ENCODE measurements at places on chromosomes 1 and 21.
A peak's percentile ranks its signal among the peaks of the same experiment; 100 is the strongest.

- DNase-seq: no peak
Measured at GRCh38 chr21:16597753-16598152, 868.0 kb downstream of the USP25 start.

DNA sequence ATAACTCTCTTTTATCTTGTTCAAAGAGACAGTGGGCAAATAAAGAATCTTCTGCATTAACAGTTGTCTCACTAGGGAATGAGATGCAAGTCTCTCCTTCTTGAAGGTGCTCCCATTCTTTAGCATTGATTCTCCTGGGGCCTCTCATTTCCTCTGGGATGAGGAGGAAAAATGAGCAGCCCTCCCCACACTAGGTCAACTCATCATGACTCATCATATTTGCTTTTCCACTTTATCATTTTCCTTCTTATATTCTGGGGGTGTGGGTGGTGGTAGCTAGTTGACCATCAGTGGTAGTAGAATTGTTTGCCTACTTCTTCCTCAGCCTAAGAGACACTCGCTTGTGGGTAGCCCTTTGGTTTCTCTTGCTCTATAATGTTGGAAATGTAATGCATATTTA is 182.0 kb upstream of the C1orf87 start:
- no peak for DNase-seq

- DNase-seq: peak; percentile 74
Measured at GRCh38 chr21:28770867-28771661, 221.6 kb downstream of the LTN1 start.

GRCh38 chr1:230186003-230186863 is 119.2 kb downstream of the GALNT2 start:
- peak; percentile 46 for DNase-seq

DNA sequence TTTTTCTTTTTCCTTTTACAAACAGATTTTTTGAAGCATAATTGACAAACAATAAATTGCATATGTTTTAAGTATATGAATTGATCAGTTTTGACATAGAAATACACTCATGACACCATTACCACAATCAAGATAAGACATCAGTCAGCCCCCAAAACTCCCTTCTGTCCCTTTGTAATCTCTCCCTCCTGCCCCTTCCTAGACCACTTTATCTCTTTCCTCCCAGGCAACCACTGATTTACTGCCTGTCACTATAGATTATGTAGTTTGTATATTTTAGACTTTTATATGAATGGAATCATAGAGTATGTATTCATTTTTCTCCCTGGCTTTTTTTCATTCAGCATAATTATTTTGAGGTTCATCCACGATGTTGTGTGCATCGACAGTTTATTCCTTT is 6.9 kb upstream of the SYT14 start:
- DNase-seq: no peak

DNA sequence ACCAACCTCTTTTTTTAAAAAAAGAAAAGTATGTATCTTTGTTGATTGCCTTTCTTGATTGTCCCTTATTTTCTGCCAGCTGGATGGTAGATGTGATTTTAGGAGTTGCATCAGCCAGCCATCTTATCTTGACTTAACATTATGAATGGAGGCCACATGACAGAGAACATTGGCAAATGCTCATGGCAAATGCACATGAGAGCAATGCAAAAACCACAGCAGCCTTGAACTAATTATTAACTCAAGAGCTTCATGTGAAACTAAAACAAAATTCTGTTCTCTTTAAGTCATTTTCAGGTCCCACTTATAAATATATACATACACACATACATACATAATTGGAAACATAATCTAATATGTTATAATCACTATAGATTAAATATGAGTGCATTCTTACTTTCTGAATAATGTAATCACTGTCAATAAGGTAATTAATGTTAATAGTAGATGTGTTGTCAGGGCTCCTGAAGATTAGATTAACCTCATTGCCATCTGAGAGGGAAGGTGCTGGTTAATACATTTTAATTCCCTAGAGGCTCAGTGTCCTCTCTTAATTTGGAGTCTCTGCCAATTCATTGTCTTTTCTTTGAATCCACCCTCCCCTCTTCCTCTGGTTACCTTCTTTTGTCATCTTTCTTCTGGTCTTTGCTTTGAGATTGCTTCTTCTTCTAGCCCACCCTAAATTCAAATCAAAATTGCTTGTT is 962.2 kb downstream of the ADGRL2 start:
- DNase-seq: no peak

DNA sequence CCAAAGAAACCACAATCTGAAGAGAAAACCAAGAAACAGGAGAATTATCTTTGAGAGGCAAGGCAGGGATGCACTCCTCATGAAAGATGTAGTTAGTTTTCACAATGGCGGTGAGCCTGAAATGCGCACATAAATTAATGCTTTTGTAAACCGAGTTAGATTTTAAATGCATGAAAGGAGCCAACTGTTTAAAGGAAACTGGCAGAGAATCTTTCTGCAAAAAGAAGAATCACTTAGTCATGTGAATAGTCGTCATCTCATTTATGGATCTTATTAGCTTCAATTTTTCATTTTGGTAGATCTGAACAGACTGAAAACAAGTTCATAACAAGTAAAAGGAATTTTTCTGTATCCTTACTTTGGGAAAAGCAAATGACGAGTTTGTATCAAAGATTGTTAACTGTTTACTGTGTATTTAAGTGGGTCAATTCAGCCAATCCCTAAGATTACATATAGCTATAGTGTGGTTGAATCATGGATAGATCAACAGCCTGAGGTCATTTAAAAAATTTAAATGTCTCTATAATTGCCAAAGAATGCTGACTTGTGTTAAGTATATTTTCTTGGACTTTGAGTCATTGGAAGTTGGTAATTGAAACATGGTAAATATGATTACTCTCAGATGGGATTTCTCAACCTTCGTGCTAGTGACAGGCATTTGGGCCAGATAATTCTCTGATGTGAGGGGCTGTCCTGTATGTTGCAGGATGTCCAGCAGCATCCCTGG is 226.6 kb upstream of the KAZN start:
- DNase-seq: no peak

DNA sequence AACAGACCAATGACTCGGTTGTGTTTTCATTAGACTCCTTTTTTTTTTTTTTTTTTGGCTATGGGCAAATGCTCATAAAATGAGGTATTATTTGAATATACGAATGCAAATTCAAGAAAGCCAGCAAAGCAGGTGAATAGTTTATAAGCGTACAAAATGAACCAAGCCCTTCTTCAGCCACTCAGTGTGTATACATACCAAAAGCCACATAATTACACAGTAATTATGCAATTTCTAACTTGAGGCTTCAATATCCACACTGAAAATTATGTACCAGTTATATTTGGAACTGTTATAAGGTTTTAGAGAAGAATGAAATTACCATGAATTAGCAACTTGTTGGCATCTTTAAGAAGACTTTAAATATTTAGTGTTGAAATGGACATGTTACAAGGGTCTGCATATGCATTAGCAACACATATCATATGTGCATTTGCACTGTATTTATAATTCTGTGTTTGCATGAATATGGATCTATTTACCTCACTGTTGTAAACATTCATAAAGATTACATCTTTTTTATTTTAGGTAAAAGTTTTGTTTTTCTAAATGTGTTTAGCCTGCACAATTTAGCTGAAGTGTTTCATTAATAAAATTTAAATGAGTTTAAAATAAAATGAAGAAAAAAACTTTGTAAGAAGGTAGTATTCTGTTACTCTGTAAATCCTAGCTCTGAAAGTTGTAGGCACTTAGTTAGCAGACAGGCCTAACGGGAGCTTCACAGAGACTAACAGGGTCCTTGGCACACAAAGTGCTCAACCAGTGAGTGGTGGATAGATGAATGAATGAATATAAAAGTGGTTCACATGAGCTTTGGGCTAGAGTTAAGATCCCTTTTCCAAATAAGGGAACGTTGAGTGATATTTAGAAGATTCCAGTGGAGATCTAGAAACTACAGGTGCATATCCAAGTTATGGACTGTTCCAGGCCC is 241.0 kb upstream of the NFIA start:
- DNase-seq: no peak

DNA sequence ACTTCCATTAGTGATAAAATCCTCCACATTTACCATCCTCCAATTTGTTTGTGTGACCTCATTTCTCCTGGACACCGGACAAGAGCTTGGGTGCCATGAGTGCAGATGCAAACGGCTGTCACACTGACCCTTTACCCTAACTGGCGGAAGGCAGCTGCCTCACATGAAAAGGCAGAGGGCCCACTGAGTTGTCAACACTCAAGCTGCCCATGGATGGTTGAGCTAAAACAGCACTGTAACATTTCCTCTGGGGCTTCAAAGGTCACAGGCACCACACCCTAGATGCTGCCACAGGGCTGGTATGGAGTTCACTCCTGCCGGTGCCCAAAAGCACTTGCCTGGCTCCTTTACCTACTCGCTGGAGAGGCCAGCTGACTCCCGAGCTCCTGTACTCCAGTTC is 653.4 kb downstream of the KCNT2 start:
- no peak for DNase-seq

GRCh38 chr1:173149887-173150286 is 57.2 kb downstream of the TNFSF4 start:
- DNase-seq: no peak

- no peak for DNase-seq
Measured at GRCh38 chr1:3162322-3162882, 93.4 kb downstream of the PRDM16 start.

DNA sequence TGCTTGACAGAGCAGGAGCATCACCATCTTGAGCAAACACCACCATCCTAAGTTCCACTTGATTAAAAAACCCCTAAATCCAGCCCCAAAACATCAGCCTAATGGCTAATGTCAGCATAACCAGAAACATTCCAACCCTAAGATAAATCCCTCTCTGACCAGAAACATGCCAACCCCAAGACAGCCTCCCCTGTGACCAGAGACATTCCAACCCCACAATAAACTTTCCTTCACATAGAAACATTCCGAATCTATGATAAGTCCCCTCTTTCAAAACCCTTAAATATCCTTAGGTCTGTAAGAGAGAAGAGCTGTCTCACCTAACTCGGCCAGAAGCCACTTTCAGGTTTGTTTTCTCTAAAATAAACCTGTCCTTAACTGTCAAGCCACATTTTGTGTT is 17.4 kb upstream of the SLC2A5 start:
- no peak for DNase-seq

GRCh38 chr1:10649517-10650201 is 146.8 kb downstream of the CASZ1 start:
- DNase-seq: no peak

DNA sequence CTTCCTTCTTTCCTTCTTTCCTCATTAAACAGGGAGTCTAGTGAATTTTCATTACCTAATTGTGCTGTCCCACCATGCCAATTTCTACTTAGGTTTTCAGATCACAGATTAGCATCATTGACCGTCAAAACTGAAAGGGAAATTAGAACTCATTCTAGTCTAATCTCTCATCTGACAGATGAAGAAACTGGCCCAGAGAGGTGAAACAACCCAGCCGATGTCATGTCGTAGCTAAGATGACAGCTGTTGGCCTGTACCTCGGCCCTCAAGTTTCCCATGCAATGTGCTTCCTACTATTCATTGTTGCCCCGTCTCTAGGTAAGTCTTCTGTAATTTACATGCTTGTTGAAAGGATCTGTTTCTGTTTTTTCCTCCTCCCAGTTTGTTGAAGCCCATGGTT is 128.2 kb upstream of the KIAA0040 start:
- DNase-seq: no peak

- DNase-seq: no peak
Measured at GRCh38 chr1:157696966-157697628, 3.5 kb downstream of the FCRL3 start.

DNA sequence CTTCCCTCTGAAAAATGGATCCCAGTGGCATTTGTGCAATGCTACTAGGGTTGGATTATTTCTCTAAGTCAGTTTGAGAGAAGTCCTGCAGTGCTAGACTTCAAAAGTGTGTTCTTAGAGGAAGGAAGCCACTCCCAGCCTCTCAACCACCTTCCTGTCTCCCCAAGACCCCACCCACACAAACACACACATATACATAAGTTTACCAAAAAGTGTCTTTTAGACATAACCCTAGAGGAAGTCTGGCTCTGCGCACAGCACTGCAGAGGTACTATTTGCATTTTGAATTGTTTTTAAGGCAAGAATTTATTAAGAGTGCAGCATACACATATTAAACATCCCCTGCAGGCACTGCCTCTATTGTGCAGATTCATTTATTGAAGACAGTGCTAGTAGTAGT is 127.3 kb downstream of the HHIPL2 start:
- no peak for DNase-seq

DNA sequence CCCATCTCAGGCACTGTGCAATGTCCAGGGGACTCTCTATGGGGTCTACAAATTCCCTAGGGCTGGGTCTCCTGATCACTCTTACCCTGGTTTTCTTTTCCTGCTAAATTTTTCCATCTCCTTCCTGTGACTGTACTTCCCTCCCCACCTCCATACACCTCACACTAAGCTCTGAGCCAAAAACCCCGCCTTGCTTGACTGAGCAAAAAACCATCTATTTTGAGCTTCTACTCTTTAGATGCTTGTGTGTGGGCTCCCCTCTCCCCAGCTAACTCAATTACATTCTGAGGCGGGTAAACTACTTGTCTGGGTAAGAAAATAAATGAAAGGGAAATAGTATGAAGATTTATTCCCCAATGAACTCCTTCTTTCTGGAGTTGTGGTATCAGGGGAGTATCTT is 187.9 kb downstream of the PTPRU start:
- DNase-seq: no peak

DNA sequence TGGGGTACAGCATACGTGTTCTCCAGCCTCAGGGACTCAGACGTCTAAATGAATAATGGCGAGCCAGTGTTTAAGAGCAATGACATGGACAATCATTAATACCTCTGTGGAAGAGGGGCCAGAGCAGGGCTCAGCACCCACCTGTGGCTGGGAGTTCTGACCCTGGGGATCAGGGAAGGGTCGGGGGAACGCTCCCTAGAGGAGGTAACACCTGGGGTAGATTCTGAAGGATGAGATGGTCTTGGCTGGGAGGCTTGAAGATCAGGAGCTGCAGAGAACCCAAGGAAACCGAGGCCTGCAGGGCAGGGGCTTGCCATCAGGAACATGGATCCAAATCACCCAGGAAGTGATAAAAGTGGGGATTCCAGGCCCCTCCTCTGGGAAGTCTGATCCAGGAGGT is 138.2 kb upstream of the RUNX3 start:
- no peak for DNase-seq

GRCh38 chr1:77276941-77277340 is 4.9 kb upstream of the AK5 start:
- DNase-seq: no peak

DNA sequence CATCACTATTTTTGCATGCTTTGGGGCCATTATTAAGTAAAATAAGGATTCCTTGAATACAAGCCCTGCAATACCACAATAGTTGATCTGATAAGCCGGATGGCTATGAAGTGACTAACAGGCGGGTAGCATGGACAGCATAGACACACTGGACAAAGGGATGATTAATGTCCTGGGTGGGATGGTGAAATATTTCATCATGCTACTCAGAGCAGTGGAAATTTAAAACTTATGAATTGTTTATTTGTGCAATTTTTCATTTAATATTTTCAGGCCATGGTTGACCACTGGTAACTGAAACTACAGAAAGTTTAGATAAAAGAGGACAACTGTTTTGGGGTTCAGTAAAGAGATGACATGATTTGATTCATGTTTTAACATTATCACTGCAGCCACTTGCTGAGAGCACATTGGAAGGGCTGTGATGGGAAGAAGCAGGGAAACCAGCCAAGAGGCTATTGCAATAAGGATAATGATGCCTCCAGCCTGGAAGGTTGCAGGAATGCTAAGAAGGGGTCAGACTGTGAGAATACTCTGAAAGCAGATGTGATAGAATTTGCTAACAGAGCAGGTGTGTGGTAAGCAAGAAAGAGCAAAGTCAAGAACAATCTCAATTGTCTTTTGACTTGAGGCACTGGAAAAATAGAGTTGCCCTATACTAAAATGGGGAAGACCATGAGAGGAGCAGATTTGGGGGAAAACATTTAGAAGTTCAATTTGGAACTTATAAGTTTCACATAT is 62.5 kb upstream of the TNFSF4 start:
- DNase-seq: peak; percentile 81

GRCh38 chr1:155134322-155134721 is 1.3 kb upstream of the SLC50A1 start:
- no peak for DNase-seq

Data from BJ (cell line).